ENCODE measurements at places on chromosomes 13 and 19.

- peak; percentile 67 for DNase-seq
Observed at GRCh38 chr13:35283856-35284255, 192.6 kb downstream of the MAB21L1 start.

- peak; percentile 73 for DNase-seq
Observed at GRCh38 chr13:113357529-113357928, 6.4 kb downstream of the GRTP1 start.

DNA sequence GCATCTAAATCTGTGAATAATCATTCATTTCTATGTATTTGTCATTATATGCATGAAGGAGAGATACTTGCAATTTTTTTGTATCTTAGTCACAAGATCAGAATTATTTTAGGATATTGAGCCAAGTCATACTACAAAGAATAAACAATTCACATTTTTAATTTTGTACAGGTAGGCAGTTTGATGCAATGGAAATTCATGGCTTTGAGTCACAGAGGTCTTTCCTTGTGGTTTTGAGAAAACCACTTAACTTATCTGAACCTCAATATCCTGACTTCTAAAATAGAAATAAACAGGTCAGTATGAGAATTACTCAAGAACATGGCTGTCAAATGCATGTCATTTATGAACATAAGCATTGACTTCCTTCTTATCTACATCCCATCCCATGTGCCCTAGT lies 221.4 kb upstream of the SLC10A2 start:
- DNase-seq, result peak; percentile 15

GRCh38 chr13:60922576-60923231 lies 492.9 kb downstream of the PCDH20 start:
- peak; percentile 1 for DNase-seq

DNA sequence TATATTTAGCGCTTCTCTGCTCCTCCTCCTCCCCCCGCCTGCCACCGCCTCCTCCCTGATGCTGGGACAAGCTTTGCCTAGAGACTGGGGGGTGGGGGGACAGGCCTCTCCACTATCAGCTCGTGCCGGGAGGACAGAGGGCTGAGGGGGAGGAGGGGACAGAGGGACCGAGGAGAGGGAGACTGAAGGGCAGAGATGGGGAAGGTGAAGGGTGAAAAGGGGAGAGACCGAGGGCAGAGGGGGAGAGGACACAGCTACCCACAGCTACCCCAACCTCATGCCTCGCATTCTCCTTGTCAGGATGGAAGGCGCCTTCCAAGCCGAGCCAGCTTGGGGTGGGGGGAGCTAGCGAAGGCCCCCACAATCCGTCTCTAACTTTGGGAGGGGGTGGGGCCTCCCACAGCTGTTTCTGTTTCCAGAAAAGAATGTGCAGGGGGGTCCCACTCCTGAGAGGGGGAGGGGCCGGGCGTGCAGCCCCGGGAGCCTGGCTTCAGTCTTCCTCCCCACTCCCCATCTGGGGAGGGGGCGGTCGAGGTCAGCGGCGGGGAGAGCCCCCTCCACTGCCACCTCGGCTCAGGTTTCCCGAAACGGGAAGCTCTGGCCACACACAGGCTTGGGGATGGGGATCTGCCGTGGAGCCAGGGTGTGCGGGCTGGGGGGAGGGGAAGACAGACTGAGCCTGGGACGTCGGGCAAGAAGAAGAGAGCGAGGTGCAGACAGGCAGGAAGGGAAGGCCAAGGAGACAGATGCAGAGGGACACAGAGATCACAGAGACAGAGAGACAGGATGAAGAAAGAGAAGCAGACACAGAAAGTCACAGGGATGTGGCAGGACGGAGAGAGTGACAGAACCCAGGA lies 1.6 kb downstream of the DACT3 start:
- DNase-seq, result no peak

GRCh38 chr19:18785179-18786124 lies 5.7 kb downstream of the COMP start:
- DNase-seq, result peak; percentile 58

DNA sequence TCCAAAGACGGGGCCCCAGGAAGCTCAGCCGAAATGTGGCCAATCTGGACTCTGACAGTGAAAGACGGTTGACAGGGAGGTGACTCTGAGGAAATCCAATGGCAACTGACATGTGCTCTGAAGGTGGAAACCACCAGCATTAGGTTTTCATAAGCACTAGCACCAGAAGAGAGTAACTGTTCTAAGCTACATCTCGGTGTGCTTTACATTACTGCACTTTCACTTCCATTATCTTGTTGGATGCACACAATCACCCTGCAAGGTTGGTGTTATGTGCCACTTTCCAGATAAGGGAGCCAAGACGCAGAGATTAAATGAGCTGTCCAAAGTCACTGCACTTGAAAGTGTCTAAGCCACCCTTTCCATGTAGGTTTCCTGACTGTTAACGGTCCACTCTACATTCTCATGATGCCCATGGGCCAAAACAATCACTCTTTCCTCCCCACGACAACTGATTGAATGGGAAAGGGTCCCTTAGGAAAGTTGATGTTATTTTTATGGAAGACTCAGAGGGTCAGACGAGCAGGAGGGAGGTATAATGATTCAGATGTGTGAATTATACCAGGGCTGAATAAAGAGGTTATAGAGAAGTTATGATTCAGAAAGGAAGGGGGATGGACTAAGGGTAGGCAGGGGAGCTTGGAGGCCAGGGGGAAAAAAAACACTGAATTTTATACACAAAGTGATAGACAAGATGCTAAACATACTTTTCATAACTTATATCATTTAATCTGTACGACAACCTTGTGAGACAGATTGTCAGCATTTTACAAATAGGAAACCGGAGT lies 52.8 kb downstream of the RUBCNL start:
- no peak for DNase-seq

GRCh38 chr19:44055870-44056269 lies 4.0 kb downstream of the ZNF223 start:
- no peak for DNase-seq

GRCh38 chr13:32136061-32136460 lies 104.5 kb downstream of the FRY start:
- DNase-seq, result no peak

GRCh38 chr13:78054157-78054556 lies 135.5 kb upstream of the EDNRB start:
- no peak for DNase-seq
